GM12865 (cell line): ENCODE measurements at places on chromosomes 1 and 21.

DNA sequence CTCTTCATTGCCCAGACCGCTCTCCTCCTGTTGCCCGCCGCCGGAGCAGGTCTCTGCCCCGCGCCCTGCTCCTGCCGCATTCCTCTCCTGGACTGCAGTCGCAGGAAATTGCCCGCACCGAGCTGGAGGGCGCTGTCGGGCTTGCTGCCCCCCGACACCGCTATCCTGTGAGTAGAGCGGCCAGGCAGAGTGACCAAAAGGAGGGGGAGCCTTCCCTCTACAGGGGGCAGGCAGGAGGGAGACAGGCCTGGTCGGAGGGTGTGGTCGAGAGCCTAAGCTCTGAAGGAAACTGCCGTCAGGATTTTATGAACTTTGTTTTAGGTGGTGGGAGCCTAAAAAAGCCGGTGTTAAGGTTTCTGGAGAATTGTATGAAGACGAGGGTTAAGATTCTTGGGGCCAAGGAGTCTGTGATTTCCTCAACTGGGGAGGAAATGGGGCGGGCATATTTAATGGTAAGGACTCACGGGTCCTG lies 517 bp downstream of the LRIG2 start:
- DNase-seq: peak; percentile 51

DNA sequence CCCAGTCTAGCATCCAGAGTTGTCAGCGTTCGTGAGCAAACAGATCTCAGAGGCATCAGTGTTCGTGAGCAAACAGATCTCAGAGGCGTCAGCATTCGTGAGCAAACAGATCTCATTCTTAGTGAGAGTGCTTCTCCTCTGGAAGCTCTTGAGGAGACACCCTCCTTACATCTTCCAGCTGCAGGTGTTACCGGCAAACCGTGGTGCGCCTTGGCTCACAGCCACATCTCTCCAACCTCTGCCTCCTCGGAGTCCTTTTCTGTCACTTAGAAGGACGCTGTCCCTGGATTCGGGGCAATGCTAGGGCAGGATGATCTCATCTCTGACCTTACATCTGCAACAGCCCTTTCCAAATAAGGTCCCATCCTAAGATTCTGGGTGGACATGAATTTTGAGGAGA lies 14.6 kb upstream of the UMODL1 start:
- DNase-seq: no peak

- no peak for DNase-seq
Observed at GRCh38 chr1:5311634-5312292, 657.4 kb downstream of the AJAP1 start.

- DNase-seq: no peak
Observed at GRCh38 chr1:60745484-60745883, 336.9 kb upstream of the NFIA start.

DNA sequence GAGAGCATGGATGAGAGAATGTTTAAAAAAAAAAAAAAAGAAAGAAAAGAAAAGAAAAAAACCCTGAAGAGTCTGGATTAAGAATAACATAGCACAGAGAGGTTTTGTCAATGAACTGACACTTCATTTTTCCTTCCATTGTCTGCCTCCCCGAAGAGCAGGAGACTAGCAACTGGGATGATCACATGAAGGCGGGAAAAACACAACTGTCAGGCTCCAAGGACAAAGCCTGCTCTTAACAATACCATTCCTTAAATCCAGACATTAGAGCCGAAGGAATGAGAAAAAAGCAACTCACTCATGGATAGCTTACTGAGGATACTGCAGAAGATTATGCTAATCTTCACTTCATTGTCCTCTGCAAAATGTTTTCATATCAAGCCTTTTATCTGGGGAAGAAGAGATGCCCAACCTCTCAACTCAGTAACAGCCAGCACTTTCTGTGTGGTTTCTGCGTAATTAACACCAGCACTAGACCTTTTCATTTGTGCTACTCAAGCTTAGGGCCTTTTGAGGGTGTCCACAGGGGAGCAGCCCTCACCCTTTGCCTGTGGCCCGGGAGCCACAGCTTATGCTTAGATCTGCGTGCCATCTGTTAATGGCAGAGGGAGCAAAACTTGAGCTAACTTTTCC lies 182.3 kb downstream of the BARHL2 start:
- DNase-seq: no peak

- DNase-seq: peak; percentile 18
Observed at GRCh38 chr1:11364170-11364569, 91.2 kb downstream of the UBIAD1 start.

GRCh38 chr1:97350241-97350640 lies 570.6 kb downstream of the DPYD start:
- DNase-seq: no peak

DNA sequence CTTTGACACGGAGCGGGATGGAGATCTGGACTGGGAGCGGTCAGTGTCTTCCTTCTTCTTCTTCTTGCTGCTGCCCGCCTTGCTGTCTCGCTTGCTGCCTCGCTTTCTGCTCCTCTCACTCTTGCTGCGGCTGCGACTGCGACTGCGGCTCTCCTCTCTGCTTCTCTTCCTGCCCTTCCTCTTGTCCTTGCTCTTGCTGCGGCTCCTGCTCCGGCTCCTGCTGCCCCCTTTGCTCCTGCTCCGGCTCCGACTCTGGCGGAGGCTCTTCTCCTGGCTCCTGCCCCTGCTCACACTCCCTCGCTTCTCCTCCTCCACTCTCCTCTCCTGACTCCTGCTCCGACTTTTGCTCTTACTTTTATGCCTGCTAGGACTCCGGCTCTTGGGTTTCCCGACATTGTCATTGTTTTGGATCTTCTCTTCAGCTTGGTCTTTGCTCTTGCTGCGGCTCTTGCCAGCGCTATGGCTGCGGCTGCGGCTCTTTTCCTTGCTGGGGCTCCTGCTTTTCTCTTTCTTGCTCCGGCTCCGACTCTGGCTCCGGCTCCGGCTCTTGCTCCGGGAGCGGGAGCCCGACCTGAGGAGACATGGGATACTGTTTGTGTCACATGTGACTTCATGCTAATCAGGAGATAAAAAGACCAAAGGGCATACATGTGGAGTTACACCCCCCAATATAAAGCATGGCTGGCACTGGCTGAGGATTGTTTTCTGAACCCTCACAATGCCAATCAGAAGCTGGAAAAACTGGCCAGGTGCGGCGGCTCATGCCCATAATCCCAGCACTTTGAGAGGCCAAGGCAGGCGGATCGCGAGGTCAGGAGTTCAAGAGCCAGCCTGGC lies 25.2 kb upstream of the TMEM200B start:
- DNase-seq: no peak
